Left kidney (tissue), 8 donors: ENCODE measurements at places on chromosomes 6 and 20.

GRCh38 chr6:70846207-70846835, 110.5 kb downstream of the B3GAT2 start:
- DNase-seq: no peak

- no peak for DNase-seq
These were observed 1197.7 kb upstream of the CITED2 start for GRCh38 chr6:140572129-140572528.

DNA sequence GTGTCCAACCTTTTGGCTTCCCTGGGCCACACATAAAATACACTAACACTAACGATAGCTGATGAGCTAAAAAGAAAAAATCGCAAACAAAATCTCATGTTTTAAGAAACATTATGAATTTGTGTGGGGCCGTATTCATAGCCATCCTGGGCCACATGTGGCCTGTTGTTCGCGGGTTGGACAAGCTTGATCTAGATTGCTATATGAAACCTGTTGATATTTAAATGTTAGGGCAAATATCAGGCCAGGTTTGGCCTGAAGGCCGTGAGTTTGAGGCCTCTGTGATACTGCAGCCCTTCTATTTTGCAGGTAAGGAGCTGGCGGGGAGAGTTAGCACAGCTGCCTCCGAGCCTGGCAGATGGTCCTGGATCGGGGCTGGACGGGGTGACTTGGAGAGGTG, 99.0 kb downstream of the CEBPB start:
- DNase-seq: no peak

DNA sequence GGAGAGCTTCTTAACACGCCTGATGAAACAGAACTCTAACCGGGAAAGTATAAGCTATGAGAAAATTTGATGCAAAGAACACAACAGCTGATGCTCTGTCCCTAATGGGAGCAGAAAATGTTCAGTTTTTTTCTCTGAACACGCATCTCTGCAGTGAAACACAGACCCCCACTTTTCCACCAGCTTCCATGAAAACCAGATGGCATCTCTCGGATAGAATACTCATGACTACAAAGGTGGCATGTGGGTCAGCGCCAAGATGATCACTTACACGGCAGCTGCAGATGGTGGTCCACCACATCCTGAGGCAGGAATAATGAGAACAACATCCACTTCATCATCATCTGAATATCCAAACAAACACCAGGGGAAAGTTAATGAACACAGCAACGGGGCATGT, 85.2 kb upstream of the CNR1 start:
- DNase-seq: no peak

- DNase-seq: no peak
These were observed 22.3 kb upstream of the PPARD start for GRCh38 chr6:35320031-35320410.

- no peak for DNase-seq
These were observed 5.6 kb upstream of the FAM50B start for GRCh38 chr6:3843379-3844096.

DNA sequence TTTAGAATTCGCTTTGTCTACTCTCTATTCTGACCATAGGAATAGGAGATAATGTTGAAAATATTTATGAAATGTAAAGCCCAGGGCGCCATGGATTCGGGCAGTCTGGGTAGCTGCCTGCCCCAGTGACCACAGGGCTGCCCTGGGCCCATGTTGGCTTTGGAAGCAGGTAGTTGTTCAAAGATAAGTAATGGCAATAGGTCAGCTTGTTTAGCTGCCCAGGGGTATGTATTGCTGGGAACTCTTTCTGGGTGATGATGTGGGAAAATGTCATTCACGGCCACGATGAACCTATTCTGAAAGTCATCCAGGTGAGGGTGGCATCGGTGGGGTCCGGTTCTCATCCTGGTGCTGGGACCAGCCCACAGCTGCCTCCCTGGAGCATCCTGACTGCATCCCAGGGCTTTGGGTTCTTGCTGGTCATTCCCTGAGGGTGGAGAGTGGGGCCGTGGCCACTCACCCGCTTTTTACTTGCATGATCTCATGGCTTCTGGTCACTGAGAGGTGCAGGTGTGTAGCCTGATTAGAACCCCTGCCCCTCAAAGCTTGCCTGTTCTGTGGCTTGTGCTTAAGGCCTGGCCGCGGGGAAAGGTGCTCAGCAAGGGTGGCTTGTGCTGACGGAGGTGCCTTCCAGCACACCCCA, 102.8 kb downstream of the ERMARD start:
- DNase-seq: no peak

GRCh38 chr6:31498748-31499147, 803 bp downstream of the MICB start:
- no peak for DNase-seq

DNA sequence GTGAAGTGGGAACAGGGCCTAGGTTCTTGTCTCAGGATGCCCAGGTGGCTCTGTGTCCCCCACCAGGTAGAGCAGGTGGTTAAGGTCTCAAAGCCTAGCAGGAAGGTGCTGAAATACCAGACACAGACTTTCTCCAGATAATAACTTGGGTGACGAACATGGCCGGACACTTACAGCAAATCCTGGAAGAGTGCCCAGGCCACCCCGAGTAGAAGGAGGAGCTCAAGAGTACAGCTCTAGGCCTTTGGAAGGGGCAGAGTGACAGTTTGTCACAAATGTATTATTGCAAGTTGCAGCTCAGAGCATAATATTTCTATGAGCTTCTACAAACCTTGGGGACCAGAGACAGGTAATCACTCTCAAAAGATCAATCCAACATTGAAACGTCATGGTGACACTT, 251.6 kb upstream of the SOX4 start:
- DNase-seq: no peak
